ENCODE measurements at places on chromosomes 6 and 20.

DNA sequence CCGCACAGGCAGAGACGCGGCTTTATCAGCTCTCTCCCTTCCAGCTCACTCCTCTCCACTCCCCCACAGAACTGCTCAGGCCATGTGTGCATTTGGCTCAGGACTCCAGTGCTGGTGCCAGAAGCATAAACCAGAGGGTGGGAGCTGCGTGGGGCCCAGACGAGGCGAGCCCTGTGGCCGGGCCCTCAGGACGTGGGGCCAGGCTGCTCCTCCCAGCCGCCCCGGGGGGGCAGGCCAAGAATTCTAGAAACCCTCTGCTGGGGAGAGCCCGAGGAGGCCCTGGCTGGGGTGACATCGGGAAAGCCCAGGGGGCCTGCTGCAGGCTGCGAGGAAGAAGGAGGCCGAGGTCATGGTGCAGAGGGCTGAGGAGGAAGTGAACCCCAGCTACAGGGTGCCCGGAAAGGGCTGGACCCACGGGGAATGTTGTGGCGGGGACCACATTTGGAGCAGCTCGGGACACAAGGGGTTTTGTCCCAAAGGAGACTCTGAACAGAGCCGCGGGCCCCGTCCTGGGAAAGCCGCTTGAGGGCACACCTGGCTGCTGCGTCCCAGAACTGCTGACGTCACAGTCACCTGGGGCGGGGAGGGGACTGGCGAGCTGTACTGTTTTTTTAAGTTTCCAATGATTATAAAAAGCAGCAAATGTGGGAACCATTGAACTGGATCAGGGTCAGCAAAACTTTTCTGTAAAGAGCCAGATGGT lies 107.1 kb downstream of the BANF2 start:
- DNase-seq, result peak; percentile 94

- no peak for DNase-seq
Observed at GRCh38 chr6:133817460-133818047, 71.4 kb upstream of the TCF21 start.

DNA sequence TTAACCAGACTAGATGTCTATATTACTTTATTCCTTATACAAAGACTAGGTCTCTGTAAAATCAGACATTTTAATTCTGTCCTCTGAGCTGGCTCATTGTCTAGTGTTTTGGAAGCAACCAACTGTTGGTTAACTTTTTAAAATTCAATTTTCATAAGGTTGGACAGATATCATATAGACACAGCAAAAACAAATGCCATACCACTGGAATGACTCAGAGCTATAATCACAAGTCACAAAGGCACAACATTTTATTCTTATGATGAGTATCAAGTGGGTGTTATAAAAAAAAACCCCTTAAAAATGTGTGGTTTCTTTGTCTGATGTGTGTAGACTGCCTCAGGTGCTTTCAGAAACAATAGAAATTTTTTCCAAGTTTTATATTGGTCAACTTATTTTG lies 296.2 kb upstream of the MARCKS start:
- no peak for DNase-seq

- no peak for DNase-seq
Observed at GRCh38 chr20:16975682-16976081, 227.5 kb downstream of the OTOR start.

DNA sequence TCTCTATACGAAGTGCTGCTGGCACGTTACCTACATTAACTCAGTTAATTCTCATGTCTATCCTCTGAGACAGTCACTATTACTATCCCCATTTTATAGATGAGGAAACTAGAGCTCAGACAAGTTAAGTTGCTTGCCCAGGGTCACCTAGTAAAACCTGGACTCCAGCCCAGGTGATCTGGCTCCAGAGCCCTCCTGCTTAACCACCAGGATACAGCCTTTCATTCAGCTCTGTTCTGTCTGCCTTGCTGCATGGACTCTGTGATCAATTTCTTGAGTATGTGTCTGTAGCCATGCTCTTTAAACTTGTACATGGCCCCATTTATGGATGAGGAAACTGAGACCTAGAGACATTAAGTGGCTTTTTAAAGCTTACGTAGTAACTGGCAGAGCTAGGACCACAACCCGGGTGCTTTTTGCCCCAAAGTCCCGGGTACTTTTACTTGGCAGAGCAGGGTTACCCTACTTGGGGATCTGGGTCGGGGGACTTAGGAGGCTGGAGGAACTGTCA lies 4.7 kb downstream of the CDKN1A start:
- no peak for DNase-seq

- no peak for DNase-seq
Observed at GRCh38 chr20:49515586-49515985, 33.1 kb upstream of the KCNB1 start.

DNA sequence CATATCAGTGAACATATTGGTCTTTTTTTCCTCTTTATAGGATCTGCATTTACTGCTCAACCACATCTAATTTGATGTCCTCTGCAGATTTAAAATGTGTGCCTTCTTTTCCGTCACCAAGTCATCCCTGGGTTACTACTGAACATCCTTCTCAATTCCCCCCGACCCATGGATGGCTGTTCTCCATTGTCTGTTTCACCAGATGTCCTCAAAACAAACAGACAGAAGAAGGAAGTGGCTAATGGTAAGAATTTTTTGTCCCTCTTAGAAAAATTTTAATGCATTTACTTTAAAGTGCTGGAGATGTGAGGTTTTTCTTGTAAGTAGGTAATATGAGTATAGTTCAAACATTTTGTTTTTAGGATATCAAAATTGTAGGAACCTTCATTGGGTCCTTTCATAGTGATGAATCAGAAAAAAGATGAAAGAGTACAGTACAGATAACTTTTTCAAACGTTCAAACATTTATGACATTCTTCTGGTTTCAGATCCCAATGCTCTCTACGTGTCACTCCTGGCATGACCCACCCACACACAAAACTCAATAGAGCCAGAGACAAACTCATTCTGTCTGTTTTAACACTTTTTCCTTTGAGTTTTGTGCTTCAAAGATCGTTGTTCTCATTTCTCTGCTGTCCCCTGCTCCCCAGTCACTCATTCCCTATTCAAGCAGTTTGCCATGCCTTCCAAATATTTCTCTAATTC lies 276.4 kb downstream of the PRL start:
- no peak for DNase-seq

DNA sequence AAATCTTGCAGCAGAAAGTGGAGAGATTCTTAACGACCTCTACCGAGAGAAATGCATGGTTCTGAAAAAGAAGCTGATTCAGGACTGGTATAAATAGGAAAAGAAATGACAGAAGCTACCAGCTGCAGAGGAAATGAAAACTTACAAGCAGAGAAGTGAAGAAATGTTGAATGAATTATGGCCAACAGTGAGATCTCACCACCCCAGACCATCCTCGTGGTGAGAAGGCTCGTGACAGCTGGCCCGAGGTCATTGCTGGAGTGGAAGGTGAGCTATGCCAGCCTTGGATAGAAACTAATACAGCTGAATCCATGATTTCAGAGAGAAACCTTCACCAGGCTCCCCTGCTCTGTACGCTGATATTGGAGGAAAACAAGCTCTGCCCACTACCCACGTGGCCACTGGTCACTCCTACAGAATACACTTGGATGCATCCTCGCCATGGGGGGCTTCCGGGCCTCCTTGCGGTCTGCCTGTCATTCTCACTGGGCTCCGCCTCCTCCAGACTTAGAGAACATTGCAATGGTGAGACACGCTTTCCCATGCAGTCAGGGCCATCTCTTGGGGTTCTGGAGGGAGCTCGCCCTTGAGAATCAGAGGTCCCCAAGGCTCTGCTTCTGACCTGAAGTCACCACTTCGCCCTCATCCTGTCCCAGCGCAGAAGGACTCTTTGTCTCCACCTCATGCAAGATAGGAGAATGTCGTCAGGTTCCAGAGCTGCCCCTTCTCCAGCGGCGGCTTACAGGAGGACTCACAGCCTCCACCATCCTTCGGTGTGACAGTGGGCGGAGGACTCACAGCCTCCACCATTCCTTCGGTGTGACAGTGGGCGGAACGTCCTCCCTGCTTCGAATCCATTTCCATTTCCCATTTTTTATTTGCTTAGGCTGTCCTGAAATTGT lies 10.6 kb upstream of the TUBB2B start:
- no peak for DNase-seq

DNA sequence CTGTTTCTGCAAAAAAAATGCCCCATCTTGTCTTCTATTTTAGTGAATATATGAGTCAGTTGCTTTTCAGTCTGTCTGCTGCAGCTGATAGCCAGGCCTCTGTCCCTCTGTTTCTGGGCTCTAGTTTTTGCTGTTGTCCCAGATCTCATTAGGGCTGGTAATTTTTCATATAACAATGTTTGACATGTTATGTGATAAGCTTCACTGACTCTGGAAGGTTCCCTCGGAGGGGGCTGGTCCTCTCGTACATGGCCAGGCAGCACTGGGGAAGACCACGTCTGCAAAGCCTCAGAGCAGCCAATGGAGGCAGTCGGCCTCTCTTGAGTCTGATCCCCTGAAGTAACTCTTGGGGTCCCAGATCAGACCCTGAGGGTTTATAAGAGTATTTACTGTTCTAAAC lies 223.8 kb downstream of the THBS2 start:
- DNase-seq, result no peak

GRCh38 chr6:132005178-132005577 lies 54.0 kb upstream of the CCN2 start:
- DNase-seq, result no peak

GRCh38 chr6:22801831-22802230 lies 232.5 kb downstream of the HDGFL1 start:
- no peak for DNase-seq

- no peak for DNase-seq
Observed at GRCh38 chr20:54123587-54124180, 50.1 kb downstream of the CYP24A1 start.

DNA sequence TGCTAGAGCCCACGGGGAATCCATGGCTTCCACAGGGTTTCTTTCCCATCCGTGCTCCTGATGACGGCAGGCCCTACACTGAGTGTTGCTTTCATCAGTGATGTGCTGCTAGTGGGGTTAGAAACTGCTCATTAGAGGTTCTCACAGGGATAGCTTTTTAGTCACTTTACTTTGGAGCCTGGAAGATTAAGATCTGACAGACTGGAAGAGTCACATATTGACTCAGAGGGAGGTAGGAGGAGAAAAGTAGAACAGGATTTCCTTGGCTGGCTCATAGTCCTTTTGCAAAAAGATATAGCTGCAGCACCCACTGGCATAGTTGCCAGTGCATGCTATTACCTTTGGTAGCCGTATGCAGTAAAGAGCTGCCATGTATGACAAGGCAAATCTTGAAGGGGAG lies 890.3 kb downstream of the C6orf118 start:
- DNase-seq, result no peak

GRCh38 chr6:111601886-111602285 lies 3.8 kb downstream of the TRAF3IP2 start:
- DNase-seq, result peak; percentile 91

GRCh38 chr6:41045664-41046063 lies 3.4 kb downstream of the TSPO2 start:
- no peak for DNase-seq

DNA sequence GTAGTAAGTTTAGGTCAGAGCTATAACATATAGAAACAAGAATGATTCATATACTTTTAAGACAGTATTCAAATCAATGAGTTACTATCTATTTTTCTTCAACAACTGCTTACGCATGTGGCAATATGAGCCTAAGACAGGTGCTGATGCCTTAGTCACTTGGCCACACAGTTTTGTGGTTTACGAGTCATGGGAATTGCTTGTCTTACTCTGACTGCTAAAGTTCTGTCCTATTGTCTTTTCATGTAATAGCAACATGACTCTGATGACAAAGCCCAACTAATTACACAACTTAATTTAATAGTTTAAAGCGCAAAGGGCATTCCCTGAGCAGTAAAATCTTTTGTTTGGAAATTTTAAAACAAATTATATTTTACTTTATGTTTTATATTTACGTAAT lies 159.3 kb upstream of the CENPW start:
- no peak for DNase-seq

DNA sequence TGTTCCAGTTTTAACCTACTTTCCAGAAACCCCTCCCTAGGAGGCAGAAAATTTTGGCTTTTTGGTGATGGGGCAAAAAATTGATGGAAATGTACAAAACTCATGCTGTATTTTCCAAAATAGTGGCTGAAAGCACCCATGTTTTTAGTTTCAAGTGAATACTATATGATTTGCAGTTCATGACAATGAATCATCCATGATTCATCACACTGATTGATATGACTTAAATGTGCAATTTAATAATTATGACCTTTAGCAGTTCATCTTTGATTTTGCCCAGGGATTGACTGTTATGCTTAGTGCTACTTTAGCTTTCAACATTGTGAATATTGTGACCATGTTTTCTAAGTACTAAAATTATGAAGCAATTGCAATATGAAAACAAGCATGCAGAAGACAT lies 478.7 kb downstream of the HTR1B start:
- DNase-seq, result no peak

DNA sequence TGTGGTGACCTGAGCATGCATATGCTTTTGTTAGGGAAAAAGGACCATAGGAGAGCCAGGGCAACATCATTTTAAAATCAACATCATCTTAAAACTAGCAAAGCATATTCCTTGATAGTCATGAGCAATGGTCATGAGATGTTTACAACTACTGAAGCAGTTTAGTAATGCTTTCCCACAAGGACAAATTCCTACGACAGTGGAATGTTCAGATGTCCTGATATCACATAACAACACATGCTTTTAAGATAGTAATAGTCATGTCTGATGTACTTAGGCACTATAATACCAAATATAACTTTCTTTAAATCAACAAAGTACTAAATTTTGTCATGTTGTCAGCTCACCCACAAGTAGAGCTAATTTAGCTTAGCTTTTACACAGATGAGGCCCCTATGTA lies 370.3 kb downstream of the HTR1B start:
- no peak for DNase-seq

DNA sequence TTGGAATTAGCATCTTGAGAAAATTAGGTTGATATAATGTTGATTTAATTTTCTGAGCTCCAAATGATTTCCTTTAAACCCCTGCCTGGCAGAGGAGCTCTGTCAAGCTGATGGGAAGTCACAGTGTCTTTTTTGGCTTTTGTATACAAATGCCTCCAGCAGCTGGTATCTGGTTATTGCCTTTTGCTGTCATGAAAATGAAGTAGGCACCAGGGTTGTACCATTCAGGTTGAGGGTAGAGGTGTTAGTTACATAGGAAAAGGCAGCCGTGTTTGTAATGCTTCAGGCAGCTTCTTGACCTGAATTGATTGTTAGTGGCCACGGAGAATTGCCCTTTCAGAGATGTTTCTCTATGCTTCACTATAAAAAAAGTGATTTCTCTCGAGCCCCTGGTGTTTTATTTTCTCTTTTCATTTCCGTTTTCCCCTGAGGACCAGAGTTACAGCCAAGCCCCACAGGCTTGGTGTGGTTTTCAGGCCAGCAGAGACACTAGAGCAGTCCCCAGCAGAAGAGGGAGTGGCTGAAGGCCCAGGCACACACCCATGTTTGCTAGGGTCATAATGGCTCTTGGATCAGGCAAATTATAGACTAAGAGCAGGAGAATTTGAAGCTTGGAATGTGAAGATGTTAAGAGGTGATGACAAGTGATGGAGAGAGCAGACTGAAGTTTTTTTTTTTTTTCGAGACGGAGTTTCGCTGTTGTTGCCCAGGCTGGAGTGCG lies 21.6 kb downstream of the CMTR1 start:
- DNase-seq, result no peak

DNA sequence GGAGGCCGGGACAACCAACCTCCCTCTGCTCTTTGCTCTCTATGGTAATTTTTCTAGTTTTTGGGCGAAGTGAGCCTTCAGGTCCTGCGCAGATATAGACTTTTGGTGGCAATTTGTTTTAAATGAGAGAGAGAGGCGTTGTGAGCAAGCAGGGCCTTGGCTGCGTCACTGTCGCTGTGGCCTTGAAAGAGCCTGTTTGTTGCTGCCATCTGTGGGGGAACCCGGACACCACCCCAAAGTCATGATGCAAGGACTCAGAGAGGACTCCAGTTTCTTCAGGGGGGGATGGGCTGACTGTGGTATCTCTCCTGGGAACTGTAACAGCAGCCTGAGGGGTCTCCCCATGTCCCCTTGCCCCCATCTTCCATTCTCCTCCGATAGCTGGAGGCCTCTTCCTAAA lies 462.7 kb upstream of the SULF2 start:
- no peak for DNase-seq
